ENCODE measurements at places on chromosomes 6 and 20.
A peak's percentile ranks its signal among the peaks of the same experiment; 100 is the strongest.

DNA sequence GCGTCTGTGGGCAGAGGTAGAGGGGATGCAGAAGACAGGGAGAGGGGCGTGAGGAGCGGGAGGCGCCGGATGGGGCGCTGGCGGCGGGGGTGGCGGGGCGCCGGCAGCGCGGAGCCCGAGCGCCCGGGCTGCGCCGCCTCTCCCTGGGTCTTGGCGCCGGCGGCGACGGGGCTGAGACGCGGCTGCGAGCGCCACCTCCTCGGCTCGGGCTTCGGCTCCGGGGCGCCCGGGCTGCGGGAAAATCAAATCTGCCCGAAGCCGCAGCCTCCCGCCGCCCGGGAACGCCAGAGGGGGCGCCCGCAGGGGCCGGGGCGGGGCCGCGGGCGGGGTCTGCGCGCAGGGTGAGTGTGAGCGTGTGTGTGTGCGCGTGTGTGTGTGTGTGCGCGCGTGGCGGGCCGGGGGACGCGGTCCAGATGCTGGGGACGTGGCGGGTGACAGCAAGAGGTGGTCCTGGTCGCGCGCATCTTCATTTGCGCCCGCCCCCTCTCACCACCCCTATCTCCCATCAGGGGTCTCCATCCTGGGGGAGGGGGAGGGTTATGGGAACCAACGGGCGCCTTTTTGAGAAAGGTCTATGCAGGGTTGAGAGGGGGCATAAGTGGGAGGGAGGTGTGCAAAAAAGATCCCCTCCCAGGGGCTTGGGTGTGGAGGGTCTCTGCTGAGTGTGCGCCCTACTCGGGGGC is 646 bp upstream of the CPNE5 start:
- no peak for DNase-seq

- no peak for DNase-seq
Observed at GRCh38 chr6:86936834-86937218, 502 bp upstream of the HTR1E start.

- no peak for DNase-seq
Observed at GRCh38 chr20:46299078-46299477, 9.2 kb downstream of the CDH22 start.

DNA sequence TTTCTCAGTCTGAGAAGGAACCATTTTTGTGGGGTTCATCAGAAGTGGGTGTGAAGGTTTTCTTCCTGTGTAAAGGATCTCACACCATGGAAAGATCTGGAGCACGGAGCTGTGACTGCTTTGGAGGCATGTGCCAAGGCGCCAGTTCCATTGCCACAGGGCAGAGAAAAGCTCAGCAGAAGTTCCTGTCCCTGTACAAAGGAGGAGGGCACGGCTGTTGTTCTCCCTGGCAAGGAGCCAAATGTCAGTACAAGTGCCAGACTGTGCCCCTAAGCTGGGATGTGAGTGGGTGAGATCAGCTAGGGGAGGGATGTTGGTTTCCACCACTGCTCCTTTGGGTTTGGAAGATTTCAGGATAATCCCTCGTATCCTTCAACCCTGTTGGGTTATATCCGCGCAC is 117.3 kb downstream of the CRYBG1 start:
- DNase-seq = no peak

DNA sequence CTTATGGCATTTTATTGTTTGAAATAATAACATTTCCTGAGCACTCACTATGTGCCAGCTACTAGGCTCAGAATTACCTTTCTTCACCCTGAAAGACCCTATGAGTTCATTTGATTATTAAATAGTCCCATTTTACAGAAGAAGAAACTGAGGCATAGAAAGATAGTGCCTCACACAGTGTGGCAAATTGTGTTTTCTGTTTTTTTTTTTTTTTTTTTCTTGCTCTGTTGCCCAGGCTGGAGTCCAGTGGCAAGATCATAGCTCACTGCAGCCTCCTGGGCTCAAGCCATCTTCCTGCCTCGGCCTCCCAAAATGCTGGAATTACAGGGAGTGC is 59.7 kb upstream of the PTPN1 start:
- no peak for DNase-seq

GRCh38 chr6:151539506-151540268 is 45.9 kb downstream of the CCDC170 start:
- no peak for DNase-seq

GRCh38 chr6:68458447-68458846 is 176.6 kb upstream of the ADGRB3 start:
- no peak for DNase-seq

DNA sequence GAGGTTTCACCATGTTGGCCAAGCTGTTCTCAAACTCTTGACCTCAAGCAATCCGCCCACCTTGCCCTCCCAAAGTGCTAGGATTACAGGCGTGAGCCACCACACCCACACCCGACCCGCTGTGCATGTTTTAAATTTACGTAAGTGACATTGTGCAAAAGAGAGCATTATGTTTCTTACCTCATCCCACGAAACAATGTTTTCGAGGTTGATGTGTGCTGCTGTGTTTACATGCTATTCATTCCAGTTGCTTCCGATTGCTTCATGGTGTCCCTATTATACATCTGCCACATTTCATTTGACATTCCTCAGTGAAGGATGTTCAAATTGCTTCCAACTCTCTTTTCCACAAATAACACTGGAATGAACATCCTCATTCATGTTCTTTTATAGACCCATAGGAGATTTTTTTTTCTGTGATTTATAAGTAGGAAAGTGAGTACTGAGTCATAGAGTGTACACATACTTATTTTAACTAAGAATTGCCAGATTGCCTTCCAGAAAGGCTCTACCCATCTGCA is 403.9 kb upstream of the JARID2 start:
- DNase-seq = no peak

DNA sequence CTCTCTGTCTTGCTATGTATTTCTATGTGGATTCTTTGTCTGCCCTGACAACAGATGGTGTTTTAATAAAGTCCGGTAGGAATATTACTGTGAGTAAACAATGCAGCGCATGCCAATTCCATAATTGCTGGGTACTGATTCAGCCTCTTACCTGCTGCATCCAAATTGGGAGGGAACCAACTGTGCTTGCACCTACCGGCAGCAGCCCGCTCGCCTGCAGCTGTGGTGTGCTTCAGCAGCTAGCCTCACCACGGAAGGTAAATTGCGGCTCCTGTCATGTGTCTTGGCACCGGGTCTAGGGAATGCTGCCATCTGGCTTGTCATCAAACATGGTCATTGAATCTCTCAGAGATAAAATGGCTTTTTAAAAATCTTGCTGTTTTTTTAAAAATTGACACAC is 704.8 kb upstream of the SLC35B3 start:
- DNase-seq = peak; percentile 30

- no peak for DNase-seq
Observed at GRCh38 chr6:24719125-24719971, at the start of gene C6orf62. C6orf62 (minus strand) TSS chr6:24719154; CDS start chr6:24718668, 486 bp downstream.

DNA sequence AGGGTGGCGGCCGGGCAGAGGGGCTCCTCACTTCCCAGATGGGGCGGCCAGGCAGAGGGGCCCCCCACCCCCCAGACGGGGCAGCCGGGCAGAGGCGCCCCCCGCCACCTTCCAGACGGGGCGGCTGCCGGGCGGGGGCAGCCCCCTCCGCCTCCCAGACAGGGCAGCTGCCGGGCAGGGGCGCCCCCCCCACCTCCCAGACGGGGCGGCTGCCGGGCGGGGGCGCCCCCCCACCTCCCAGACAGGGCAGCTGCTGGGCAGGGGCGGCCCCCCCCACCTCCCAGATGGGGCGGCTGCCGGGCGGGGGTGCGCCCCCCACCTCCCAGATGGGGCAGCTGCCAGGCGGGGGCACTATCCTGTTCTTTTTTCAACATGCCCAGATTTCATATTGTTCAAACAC is 78.2 kb upstream of the DST start:
- no peak for DNase-seq

- no peak for DNase-seq
Observed at GRCh38 chr6:24223115-24223919, 97.3 kb downstream of the NRSN1 start.

DNA sequence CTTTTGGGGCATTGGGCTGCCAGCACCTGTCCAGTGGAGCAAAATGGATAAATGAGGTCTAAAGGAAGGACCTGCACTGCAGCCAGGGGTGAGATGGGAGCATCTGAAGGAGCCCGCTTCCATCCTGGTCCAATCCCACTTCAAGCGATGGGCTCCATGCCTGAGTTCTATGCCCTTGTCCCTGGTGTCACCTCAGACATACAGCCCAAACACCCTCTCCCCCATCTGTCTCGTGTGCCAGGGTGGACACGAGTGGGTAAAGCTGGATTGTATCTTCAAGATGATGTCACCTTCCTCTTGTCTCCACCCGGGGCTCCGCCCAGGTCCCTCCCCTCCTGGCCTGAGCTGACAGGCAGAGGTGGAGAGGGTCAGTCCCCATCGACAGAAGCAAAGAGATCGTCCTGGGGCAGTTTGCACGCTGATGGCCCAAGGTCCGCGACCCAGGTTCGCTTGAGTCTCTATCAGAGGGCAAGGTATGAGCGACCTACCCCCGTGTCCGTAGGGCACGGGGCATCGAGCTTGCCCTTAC is 544 bp downstream of the SMIM29 start:
- no peak for DNase-seq

- peak; percentile 53 for DNase-seq
Observed at GRCh38 chr6:49606721-49607390, 29.8 kb downstream of the RHAG start.

DNA sequence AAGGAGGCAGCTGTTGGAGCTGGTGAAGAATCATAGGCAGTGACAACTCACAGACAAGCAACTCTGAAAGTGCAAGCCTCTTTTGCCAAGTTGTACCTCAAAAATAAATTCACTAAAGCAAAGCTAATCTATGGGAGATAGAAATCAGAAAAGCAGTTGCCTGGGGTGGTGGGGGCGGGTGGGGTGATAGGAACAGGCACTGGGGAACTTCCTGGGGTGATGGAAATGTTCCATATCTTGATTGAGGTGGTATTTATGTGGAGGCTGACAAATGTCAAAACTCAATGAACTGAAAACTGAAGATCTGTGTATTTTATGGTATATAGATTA is 52.4 kb downstream of the ATP9A start:
- DNase-seq = no peak

GRCh38 chr20:52060794-52061714 is 130.5 kb downstream of the ZFP64 start:
- DNase-seq = no peak

- no peak for DNase-seq
Observed at GRCh38 chr6:156804402-156804801, 27.2 kb downstream of the ARID1B start.

- DNase-seq = no peak
Observed at GRCh38 chr6:169591616-169592015, 110.2 kb downstream of the WDR27 start.

- DNase-seq = peak; percentile 8
Observed at GRCh38 chr6:156988276-156989158, 211.3 kb downstream of the ARID1B start.

- no peak for DNase-seq
Observed at GRCh38 chr6:76565932-76566331, 493.5 kb upstream of the IMPG1 start.

GRCh38 chr6:76742919-76743318 is 670.5 kb upstream of the IMPG1 start:
- no peak for DNase-seq

DNA sequence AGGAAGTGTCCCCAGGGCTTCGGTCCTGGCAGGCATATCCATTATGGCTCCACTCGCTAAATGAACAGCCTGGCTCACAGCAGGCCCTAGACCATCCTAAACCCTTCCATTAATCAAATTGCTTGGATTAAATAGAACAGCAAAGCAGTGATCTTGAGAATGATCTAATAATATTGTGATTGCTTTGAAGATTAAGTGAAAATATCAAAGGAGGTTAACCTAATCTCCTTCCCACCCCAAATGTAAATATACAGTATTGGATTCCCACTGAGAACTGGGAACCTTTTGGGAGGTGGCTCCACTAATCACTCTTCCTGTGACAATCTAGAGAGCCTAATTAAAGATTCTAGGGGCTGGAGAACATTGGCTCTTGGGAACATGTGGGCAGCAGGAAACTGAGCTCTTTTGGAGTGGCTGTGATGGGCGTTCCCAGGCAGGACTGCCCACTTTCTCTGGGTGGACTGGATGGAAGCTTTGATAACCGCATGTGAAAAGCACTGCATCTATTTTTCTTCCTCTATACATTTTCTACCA is 68.3 kb upstream of the FRMD1 start:
- peak; percentile 60 for DNase-seq

GRCh38 chr6:105344881-105345370 is 58.0 kb downstream of the PREP start:
- DNase-seq = no peak

GRCh38 chr6:16803294-16804200 is 42.3 kb upstream of the ATXN1 start:
- DNase-seq = no peak

DNA sequence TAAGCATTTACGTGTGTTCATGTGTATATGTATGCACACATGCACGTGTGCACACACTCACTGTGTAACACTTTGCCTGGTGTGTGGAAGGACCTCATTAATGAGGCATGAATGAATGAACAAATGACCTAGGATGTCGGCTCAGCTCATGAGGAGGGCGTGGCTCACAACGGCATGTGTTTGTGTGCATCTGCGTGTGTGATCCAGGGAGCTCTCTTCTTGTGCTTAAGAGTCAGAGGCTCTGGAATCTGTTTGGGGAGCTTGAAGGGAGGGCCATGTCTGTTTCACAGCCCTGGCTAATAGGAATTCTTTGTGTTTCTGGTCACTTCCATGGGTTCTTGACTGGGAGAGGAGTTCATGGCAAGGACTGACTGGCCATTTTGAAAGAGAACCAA is 32.7 kb downstream of the TOX2 start:
- DNase-seq = no peak

GRCh38 chr20:1618954-1619540 is 762 bp downstream of the SIRPB1 start:
- no peak for DNase-seq

GRCh38 chr6:72689107-72689954 is 67.5 kb downstream of the KCNQ5 start:
- DNase-seq = no peak

- DNase-seq = no peak
Observed at GRCh38 chr20:53678990-53679596, 85.5 kb upstream of the ZNF217 start.

DNA sequence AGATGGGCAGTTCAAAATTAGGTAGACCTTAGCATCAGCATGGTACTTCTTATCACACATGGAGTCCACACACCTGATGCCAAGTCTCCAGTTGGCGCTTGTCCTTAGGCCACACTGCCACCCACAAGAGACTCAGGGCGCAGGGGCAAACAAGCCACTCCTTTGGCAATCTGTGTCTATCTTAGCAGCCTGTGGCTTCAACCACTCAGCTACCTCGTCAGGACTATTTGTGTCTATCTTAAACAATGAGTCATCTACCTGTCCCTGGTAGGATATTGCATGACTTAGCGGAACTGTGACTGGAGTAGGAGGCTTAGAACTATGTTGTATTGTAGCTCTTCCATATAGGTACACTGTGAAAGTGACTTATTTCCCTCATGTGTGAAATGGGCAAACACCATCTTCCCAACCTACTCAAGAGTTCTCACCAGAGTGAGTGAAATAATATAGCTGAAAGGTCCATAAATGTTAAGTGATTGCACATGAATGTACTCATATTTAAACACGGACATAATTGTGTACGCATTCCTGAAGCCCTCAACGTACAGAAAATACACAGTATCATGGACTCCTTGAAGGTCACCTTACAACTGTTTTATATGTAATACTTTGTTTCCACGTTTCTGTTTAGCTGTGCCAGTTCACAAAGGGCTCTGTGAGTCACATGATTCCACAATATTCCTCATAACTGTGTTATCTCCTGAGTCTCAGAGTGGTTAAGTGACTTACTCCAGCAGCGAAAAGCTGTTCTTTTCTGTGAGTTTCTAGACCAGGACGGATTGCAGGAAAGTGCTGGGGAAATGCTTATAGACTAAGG is 1.6 kb downstream of the TRIM27 start:
- no peak for DNase-seq

- no peak for DNase-seq
Observed at GRCh38 chr6:33599413-33599938, 19.4 kb upstream of the BAK1 start.

All from NCI-H187 (cell line).